NCI-H2081 (cell line): ENCODE measurements at places on chromosomes 2 and 18.
A peak's percentile ranks its signal among the peaks of the same experiment; 100 is the strongest.

- DNase-seq: no peak
These were observed 82.8 kb downstream of the ZNF516 start for GRCh38 chr18:76412010-76412817.

GRCh38 chr18:44178476-44178875 is 502.2 kb upstream of the SETBP1 start:
- no peak for DNase-seq

DNA sequence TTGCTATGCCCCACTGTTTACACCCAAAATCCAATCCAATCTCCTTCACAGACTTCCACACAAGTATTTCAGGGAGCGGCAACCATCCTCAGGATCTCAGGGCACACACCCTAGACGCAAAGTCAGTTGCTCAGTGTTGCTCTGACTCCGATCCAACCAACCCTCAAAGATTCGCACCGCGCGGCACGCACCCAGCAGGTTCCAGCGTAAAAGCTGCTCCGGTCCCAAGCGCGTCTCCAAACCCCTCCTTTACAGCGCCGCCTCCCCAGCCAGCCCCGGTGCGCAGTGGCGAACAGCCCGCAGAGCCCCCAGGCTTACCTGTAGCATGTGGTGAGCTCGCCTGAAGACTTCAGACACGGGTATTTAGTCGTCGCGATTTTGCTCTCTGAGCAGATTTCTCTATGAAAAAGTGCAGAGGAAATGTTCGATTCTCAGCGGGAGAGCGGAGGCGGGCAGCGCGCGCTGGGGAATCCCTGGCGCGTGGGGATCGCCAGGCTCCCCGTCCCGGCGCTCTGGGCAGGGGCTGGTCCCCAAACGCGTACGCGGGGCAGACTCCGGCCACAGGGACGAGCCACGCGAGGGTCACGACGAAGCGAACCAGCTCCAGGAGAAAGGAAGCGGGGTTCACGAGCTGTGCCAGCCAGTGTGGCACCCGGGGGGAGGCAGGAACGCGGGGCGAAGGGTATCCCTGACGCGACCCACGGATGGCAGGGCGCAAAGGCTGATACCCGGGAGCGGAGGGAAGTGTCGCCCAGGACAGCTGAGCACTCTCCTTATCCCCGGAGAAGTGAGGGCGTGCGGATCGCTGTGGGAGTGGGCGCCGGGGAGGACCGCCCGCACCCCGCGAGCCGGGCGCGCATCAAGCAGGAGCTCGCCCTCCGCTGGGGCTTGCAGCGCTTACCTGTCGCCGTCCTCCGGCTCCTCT is 650 bp downstream of the CCBE1 start:
- no peak for DNase-seq

DNA sequence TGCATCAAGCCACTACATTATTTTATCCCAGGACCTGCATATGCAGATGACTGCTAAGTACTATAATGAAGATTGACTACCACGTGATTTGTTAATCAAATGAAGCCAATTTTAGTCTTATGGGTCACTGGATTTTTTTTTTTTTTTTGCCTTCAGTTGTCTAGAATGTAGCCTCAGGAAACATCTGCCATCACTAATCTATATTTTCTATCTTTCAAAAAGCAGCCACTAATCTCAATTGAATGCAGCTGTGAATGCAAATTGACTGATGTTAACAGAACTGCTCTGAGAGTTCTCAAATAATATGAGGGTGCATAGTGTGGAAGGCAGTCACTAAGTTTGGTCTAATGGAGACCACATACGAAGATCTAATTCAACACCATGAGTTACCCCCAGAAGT is 106.3 kb downstream of the ABCA12 start:
- no peak for DNase-seq

DNA sequence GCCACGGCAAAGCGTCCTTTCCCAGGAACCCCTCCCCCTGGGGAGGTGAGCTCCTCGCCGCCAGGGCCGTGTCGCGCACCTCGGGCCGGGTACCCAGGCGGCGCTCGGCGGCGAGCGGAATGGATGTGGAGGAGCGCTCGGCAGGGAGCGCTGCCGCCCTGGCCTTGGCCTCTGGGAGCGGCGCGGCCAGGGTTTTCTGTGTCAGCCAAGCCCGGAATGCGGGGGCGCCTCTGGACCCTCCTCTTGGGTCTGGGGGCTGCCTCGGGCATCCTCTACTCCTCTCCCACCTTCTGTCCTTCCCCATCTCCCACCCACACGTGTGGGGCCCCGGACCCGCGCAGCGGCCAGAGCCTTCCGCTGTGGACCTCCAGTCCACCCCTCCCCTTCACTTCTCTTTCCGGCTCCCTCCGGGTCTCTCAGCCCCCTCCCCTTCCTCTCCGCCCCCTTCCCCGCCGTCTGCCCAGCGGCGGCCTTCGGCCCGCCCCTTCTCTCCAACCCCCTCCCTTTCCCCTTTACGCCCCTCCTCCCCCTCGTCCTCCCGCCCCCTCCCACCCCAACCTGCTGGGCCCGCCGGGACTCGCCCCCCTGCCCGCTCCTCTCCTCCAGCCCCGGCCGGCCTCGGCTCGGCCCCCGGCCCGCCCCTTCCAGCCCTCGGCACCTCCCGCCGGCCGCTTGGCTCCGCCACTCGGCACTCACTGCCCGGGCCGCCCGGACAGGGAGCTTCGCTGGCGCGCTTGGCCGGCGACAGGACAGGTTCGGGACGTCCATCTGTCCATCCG is at the start of gene MERTK:
MERTK (plus strand) TSS at position 684 of the 779 bp plus-strand sequence. CDS start 129 bp downstream, outside the sequence.
- peak; percentile 74 for DNase-seq

- DNase-seq: no peak
These were observed 12.4 kb upstream of the STAT1 start for GRCh38 chr2:191026377-191026776.

DNA sequence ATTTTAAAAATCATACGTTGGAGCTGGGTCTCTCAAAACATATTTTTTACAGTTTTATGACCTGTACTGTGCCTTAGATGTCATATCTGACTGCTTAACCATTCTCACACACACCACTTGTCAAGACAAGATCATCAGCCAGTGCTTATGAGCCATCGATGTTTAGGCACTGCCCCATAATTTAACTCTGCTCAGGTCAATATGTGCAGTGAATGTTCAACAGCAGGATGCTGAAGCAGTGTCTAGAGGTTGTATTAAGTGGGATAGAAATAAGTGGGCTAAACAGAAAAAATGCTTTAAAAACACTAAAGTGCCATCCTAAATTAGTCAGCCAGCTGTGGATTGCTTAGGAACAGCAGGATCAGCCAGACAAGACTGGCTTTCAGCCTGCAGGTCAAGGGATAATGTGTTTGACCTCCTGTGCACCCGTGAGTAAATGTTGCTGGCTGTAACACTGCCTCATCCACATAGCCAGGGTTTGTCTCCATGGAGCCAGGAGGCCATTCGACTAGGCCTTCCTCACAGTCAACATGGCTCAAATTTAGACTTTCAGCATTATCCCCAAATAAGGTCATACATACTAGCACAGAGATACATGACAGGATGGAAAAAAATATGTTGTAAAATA is 139.0 kb upstream of the NXPH2 start:
- DNase-seq: no peak
